Stimulated activated CD8-positive, alpha-beta memory T cell treated with anti-CD3 and anti-CD28 coated beads, Interleukin-15, amount 100 ng/mL, for 4 hours (primary cell): ENCODE measurements at places on chromosomes 1 and 21.

GRCh38 chr1:94578856-94579255 is 37.3 kb upstream of the F3 start:
- DNase-seq: no peak

DNA sequence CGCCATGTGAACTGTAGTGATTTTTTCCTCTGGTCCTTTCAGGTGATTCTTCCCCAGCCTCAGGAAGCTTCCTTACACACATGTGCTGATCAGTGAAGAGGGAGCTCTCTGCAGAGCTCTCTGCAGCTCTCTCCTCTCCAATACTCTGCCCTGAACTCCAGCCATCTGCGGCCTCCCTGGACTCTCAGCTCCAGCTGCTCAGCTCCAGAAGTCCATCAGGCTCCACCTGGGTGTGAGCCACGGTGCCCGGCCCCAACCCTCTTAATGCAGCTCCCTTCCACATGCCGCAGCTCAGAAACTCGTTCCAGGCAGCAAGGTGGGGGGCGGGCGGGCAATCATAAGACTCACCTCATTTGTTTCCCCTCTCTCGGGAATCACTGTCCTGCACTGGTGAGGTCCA is 30.9 kb upstream of the RPL11 start:
- no peak for DNase-seq

DNA sequence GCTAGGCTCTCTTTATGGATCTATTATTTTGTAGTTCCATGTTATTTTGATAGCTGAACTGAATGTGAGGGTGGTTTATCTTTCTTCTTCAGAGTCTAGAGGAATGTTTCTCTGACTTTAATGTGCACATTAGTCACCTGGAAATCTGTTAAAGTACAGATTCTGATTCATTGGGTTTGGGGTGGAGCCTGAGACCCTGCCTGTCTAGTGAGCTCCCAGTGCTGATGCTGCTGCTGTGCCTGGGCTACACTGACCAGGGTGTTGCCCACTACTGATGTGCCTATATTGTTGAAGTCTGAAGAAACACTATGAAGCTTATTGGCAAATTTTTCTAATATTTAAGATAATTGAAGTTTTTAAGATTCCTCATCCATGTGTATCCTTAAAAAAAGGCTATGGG is 35.9 kb downstream of the CD46 start:
- DNase-seq: no peak

DNA sequence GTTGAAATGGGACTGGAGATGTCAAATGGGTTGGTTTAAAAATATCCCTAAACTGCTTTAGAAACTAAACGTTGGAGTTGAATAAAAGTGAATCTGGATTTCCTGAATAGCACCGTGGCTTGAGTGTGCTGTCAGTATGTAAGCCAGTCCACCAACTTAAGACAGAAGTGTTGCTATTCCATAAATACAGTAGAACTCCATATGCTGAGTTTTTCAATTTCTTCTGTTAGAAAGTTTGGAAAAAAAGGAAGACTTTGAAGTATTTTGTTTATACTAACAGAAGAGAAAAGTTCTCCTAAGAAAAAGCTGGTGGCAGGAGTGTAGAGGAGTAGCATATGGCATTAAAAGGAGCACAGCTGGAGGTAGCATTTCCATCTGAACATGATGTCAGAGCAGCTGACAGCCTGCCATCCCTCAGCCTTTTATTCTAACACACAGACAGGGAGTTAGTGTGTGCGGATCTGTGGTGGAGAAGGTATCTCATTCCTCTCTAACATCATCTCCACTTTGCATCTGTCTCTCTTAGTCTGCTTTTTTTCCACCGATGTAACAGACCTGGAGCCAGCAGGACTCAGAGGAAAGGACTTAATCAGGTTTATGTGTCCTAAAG is at the start of gene ZBTB18:
Gene ZBTB18, plus strand, starts transcription at position 449 of the 610 bp plus-strand sequence. Its CDS starts 149 bp downstream, at position 598.
- DNase-seq: no peak

DNA sequence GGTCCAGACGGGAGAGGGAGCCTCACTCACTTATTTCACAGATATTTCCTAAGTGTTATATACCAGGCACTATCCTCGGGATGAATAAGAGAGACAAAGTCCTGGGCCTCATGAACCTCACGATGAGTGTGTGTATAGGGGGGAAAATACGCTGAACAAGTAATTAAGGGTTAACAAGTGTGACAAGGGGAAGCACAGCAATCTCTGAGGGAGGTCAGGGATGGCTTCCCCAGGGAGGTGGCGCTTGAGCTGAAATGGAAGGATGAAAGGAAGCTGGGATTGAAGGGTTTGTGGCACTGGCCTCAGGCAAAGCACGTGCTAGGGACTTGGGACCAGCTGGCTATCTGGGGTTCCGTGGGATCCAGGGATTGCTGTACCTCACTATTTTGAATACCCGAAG is 46.4 kb upstream of the SYNC start:
- DNase-seq: no peak

GRCh38 chr1:225868631-225869330 is 13.4 kb downstream of the TMEM63A start:
- no peak for DNase-seq

DNA sequence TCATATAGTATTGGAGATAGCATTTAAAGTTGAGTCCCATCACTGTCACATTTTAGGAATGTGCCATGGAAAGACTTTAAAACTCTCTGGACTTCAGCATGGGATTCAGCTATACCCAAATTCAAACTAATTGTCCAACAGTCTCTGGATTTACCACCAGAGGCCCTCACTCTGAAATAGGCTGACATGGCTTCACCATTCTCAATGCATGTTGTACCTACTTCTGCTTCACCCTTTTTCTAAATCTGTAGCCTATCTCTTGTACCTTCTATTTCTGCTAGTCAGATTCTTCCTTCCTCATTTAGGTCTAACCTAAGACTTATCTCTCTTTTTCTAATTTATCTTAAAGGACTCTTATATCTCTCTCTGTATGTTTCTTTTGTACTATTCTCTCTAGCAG is 512.7 kb upstream of the ZRANB2 start:
- DNase-seq: no peak

- no peak for DNase-seq
Observed at GRCh38 chr1:51484591-51484990, 34.5 kb downstream of the EPS15 start.

GRCh38 chr1:214295934-214296333 is 15.0 kb downstream of the SMYD2 start:
- no peak for DNase-seq

DNA sequence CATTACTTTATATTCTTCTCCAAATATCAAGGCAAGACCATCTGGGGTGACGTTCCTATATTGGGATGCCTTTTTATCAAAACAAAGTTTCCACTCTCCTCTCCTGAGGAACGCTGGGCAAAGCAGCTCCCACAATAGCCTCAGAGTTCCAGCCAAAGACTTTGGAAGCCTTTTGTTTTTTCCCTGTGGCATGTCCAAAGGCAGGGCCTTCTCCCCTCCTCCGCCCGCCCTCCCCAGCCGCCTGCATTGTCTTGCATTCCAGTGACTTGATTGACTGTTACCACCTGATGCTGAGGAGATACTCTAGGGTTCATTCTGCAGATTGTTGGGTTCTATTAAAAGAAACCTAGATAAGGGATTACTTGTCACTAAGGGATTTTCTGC is 43.5 kb downstream of the PROX1 start:
- DNase-seq: no peak

- DNase-seq: no peak
Observed at GRCh38 chr1:223513309-223513708, 120.1 kb downstream of the CCDC185 start.

- DNase-seq: no peak
Observed at GRCh38 chr1:21758614-21759013, 24.3 kb downstream of the USP48 start.

DNA sequence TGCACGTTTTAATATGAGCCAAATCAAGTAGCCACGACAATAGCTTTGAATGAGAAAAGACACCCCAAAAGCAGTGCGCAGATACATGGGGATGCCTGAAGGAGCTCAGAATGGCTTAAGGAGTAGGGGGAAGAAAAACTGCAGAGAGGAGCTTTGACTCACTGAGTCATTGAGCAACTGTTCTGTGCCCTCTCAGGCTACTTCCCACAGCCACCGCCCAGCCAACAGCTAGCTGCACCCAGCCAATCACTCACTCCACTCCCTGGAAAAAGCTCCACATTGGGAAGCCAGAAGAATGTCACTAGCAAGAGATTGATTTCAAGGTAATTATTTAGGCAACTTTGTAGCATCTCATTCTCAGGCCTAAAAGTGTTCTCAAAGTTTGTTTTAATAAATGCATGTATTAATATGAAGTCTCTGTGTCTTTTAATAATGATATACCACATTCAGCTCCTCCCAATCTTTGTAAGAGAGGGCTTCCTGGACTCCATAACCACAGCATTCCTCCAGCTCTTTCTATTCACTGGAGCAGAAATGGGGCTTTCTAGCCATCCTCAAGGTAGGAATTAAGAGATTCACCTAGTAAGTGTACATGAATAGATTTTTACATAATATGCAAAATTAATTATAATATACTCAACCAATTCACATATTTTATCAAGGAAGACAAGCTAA is 16.8 kb downstream of the DUSP10 start:
- no peak for DNase-seq

- no peak for DNase-seq
Observed at GRCh38 chr1:228405200-228405978, 1.2 kb downstream of the TRIM11 start.

DNA sequence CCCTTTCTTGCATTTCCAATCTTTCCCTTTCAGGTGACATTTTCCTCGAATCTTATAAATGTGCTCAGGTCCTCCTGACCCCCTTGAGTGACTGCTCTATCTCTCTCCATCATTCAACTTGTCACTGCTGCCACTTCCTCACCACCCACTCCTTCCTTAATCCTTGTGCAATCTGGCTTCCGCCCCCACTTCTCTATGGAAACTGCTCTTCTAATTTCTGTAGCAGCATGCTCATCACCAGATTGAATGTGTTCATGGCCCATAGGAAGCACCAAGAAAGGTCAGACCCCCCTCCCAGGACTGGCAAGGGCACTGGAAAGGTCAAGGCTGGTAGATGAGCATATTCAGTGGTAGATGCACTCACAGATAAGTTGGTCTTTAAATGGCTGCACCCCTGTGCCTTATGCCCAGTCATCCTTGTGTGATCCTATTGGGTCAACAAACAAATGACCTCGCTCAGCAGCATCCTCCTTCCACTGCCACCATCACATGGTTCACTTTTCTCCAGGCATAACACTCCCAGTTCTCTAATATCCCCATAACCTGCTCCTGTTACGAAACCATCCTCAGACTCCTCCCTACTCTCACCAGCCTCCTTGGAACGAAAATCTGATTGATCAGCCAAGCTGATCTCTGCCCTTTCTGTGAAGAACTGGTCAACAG is 288.5 kb upstream of the POU3F1 start:
- no peak for DNase-seq
